ENCODE measurements at places on chromosomes 11 and 22. TPM values are rescaled to one million over a fixed set of nuclear protein-coding genes. Genes with fewer than 3 reads are reported as not detected.
A peak's percentile ranks its signal among the peaks of the same experiment; 100 is the strongest.

Gene OR5A2
- total RNA-seq: not detected

Gene CABP4
- 1.3 TPM for total RNA-seq

DNA sequence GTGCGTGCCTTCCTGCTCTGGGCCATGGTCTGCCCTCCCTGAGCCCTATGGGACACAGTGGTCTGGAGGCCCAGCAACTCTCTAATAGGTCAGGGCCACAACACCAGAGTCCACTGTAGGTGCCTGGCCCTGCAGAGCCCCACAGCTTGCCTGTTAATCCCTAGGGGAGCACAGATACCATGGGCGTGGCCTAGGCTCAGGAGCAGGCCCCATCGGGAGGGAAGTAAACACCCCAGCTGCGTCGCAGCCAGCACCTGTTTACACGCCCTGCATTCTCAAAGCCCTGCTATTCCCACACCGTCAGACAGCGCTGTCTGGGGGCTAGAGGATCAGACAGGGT lies 2.5 kb downstream of the KCTD17 start:
- DNase-seq: no peak

DNA sequence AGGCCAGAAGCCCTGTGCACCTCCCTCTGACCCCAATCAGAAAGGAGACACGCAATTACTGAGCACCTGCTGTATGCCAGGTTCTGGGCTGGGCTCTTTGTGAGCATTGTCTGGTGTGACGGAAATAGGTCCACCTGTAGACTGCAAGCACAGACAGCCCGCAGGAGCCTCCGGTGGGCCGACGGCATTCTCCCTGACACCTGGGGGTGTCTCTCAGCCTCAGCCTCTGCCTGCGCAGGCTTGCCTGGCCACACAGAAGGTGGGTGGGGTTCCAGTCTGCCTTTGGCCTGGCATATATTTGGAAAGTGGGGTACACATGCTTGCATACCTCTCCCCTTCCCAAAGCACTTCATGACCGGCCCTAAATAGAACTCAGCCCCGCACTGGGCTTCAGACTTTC lies 129.3 kb downstream of the BUD13 start:
- no peak for DNase-seq

DNA sequence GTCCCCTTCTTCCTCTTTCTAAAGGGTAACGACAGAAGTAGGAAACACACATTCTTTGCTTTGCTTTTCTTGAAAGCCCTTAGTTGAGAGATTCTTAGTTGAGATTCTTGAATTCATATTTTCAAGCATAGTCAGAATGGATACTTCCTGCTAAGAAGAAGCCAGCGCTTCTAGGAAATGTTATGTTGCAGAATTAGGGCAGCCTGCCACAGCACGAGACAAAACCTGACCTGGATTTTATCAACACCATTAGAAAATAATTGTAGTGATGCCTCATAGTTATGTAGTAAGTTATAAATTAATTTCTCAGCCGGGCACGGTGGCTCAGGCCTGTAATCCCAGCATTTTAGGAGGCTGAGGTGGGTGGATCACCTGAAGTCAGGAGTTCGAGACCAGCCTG lies 37.9 kb upstream of the NUP160 start:
- DNase-seq: peak; percentile 85

DNA sequence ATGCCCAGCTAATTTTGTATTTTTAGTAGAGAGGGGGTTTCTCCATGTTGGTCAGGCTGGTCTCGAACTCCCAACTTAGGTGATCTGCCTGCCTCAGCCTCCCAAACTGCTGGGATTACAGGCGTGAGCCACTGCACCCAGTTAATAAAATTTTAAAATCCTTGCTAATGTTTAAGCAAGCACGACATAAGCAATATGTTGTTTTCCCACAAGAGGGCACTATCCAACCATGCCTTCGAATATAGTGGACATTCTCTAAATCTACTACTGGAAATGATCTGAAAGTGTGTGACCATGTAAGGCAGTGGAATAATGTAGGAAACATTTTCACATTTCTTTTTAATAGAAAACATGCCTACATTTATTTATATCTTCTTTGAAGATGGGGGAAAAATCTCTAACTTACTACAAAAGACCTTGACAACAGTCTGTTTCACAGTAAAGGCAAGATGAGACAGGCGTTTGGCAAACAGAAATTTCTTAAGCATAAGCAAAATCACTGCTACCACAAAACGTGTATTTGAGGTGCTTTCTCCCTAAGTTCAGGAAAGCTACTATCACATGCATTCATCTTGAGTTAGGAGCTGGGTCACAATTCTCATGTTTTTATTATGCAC lies 38.2 kb downstream of the PITPNB start:
- DNase-seq: peak; percentile 77

GRCh38 chr11:128457874-128458273 lies 129.5 kb downstream of the ETS1 start:
- DNase-seq: no peak
